Esophagus muscularis mucosa (tissue), 4 donors: ENCODE measurements at places on chromosomes 3 and 15. TPM values are rescaled to one million over a fixed set of nuclear protein-coding genes. Genes with fewer than 3 reads are reported as not detected.

Gene MAGI1
- 21.6 TPM for total RNA-seq

Gene GNAT1
- total RNA-seq = not detected

- no peak for DNase-seq
Observed at GRCh38 chr15:66157507-66157906, 96.0 kb downstream of the MEGF11 start.

DNA sequence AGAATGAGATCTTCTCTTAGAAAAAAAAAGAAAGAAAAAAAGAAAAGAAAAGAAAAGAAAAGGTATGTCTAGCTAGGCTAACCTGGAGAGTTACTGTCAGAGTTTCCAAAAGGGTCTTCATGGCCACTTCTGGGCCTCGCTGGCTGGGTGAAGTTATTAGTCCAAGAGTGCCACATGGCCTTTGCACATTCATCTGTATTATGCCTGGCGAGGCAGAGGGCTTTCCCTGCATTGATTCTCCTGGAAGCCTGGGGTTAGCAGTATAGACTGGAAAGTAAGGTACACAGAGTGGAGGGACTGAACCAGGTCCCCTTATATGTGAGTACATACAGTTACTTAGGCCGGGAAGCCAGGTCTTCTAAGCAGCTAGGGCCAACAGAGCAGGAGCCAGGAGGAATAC, 54.8 kb upstream of the CGNL1 start:
- DNase-seq = no peak

DNA sequence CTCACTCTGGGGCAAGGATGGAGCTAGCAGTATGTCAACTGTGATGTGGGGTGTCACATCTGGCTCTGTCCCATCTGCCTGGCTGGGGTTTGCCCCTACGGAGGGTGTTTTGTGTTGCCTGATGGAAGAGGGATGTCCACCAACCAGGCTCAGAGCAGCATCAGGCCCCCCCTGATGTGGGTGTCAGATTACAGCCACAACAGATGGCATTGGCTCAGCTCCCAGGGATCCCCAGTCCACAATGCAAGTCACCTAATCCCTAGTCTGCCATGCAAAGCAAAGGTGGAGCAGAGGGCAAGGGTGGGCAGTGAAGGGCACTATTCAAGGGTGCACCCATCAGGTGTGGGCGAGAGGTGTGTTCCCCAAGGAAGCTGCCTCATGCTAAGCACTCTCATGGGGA, 48.9 kb upstream of the AMOTL2 start:
- DNase-seq = no peak

GRCh38 chr3:148062590-148062989, 635.1 kb upstream of the AGTR1 start:
- DNase-seq = no peak
